ENCODE measurements at places on chromosomes 12 and 14.

- no peak for DNase-seq
These were observed 336.4 kb downstream of the CCER1 start for GRCh38 chr12:90618586-90618985.

DNA sequence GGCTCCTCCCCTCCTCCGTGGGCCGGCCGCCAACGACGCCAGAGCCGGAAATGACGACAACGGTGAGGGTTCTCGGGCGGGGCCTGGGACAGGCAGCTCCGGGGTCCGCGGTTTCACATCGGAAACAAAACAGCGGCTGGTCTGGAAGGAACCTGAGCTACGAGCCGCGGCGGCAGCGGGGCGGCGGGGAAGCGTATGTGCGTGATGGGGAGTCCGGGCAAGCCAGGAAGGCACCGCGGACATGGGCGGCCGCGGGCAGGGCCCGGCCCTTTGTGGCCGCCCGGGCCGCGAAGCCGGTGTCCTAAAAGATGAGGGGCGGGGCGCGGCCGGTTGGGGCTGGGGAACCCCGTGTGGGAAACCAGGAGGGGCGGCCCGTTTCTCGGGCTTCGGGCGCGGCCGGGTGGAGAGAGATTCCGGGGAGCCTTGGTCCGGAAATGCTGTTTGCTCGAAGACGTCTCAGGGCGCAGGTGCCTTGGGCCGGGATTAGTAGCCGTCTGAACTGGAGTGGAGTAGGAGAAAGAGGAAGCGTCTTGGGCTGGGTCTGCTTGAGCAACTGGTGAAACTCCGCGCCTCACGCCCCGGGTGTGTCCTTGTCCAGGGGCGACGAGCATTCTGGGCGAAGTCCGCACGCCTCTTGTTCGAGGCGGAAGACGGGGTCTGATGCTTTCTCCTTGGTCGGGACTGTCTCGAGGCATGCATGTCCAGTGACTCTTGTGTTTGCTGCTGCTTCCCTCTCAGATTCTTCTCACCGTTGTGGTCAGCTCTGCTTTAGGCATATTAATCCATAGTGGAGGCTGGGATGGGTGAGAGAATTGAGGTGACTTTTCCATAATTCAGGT, at the start of gene PSEN1:
Gene PSEN1 (plus strand): TSS at position 121 of the 839 bp plus-strand sequence. CDS start 11,513 bp downstream, outside the sequence.
- DNase-seq, result peak; percentile 100

DNA sequence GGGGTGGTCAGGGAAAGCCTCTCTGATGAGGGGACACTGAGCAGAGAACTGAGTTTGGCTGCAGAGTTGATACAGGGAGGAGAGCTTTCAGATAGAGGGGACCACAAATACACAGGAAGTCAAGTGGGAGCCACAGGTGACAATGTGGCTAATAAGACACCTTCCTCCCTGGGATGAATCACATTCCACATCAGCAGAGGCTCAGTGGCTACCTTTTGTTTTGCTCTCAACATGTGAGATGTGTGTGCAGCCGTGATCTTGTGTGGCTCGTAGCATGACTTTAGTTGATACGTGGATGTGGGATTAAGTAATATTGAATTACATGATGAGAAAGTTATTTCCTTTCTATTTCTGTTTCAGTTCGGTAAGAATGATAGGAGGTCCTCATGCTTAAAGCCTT, 7.5 kb downstream of the CRADD start:
- no peak for DNase-seq

DNA sequence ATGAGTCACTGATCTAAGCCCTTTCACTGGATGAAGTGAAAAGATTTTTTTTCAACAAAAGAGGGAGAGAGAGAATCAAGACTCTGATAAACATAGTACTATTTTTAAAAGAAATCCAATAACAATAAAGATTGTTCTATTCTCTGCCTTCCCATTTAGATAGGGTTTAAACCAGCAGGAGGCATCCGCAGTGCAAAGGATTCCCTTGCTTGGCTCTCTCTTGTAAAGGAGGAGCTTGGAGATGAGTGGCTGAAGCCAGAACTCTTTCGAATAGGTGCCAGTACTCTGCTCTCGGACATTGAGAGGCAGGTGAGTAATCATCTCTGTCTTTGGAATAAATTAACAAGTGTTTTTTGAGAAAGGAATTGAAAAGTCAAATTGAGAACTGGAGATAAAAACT, 124.9 kb downstream of the DERA start:
- no peak for DNase-seq

GRCh38 chr14:54532111-54533012, 22.7 kb downstream of the CGRRF1 start:
- no peak for DNase-seq

DNA sequence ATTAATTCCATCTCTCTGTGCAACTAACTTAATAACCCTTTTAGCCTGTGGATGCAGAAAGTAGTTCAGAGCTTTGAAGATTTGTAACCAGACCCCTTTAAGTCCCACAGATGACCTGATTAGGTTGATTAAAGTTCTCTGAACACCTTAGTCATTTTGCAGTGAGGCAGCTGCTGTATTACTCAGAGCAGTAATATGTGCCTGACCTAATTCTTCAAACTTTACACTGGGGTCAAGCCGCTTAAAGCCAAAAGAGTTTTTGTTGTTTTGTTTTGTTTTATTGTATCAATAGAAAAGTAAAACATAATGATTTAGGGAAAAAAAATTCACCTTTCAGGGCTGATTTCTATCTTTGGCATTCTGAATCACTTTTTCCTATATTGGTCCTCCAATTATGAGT, 78.6 kb upstream of the PLEKHG7 start:
- DNase-seq, result no peak

DNA sequence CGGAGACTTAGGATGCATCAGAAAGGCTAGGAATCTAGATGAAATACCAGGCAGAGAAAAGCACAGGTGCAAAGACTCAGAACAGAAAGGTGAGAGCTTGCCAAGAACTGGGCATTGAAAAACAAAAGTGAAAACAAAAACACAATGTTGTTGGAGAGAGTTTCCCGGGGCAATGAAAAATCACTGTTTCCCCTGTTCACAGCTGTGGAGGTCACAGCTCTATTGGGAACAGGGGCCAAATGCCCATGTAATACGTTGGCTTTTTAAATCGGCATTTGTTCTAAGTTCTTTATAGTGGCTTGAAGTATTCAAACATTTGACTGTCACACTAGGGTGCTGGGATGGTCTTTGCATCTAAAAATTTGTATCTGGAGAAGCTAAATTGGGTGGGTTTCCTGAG, 108.3 kb downstream of the SLC15A4 start:
- DNase-seq, result no peak

GRCh38 chr12:84502907-84503787, 409.5 kb downstream of the SLC6A15 start:
- DNase-seq, result no peak

- DNase-seq, result no peak
These were observed 176.7 kb downstream of the PPM1H start for GRCh38 chr12:62758216-62758615.

DNA sequence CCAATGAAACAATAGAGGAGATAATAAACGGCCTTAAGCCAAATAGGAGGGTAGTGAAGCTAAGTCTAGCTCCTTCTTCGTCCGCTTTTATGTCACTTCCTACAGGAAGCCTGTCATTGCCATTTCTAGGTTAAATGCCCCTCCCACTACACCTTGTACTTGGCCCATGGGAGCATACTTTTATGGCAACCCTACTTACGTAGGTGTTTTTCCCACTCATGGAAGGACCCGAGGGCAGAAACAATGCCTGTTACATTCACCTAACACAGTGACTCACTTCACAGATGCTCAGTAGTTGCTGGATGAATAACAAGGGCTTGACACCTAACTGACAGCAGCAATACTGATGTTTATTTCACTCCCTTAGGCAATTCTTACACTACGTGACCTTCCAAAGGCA, 44.5 kb downstream of the ALKBH1 start:
- no peak for DNase-seq

GRCh38 chr12:82593143-82593542, 93.6 kb upstream of the TMTC2 start:
- DNase-seq, result no peak

DNA sequence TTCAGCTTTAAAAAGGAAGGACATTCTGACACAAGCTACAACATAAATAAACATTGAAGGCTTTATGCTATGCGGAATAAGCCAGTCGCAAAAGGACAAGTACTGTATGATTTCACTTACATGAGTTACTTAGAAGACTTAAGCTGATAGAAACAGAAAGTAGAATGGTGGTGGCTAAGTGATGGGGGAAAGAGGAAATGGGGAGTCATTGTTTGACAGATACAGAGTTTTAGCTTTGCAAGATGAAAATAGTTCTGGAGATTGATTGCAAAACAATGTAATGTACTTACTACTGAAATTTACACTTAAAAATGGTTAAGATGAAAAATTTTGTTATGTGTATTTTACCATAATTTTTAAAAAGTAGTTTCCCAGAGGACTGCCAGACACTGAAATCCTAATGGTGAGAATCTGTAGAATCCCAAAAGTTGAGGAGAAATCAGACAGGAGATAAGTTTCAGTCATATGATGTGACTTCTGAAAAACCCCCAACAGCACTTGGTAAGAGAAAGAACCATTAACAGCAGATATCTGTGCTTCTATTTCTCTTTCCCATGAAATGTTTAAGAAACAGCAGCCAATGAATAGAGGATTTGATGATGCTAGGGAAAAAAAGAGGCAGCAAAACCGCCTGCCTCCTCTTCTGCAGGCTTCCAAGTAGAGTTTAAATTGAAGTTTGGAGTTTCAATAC, 16.6 kb upstream of the CLEC2A start:
- DNase-seq, result no peak

DNA sequence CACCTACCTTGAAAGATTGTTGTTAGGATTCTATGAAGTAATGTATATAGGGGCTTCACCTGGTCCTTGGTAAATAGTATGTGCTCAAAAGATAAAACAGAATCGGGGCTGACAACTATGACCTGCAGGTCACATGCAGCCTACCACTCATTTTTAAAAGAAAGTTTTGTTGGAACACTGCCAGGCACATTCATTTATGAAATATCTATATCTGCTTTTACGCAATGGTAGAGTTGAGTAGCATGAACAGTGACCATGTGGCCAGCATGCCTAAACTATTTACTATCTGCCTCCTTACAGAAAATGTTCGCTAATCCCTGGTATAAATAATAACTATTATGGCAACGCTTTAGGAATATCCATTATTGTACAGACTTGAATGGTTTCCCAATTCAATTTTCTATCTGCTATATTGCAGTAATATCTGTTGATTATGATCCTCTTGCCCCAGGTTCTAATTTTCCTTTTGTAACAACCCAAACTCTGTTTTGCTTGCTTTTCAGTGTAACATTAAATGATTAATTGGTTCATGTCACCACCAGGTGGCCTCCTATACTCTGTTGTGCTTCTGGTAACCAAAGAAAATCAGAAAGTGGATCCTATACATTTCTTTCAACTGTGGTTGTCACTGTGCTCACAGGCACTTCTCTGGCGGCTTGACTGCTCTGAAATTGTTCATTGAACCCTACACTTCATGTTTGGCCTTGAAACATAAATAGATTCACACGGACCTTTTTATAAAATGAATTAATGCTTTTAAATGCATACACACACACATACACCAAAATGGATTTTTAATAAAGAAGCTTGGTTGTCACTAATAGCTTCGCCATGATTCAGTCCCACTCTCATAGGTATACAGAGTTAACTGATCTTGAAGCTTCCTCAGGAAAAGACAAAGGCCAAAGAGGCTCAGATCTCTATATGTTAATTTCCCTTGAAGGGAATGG, 227.7 kb upstream of the NPAS3 start:
- no peak for DNase-seq

DNA sequence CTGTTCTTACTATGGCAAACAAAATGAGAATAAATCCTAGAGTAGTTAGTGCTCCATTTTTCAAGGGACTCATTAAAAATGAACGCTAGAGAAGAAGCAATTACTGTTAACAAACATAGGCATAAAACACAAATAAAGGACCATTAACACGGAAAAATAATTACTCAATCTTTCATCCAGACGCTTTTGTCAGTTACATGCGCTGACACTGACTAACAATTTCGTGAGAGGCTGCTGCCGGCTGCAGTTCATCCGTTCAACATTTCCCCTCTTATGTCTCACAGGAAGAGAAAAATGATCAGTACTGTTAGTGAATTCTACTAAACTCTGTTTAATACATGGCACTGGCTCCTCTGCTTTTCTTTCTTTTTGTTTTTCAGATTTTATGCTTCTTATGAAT, 472.7 kb upstream of the FLRT2 start:
- no peak for DNase-seq

DNA sequence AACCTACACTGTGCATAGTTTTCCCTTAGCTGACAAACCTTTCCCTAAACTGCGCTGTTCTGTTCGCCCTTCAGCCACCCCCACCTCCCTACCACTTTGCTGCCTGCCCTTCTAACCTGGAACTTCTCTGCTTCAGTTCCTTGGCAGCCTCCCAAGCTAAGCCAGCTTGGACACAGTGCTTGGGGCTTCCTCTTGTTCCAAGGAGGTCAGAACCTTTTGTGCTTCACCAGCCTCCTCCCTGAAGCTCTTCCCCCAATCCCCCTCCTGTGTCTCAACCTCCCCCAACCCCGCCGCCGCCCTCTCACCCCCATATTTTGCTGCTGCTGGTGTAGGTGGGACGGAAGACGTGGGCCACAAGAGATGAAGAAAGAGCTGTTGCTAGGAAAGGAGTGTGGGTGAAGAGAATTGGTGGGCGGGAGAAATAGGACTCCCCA, 8.1 kb upstream of the RIC8B start:
- no peak for DNase-seq

- no peak for DNase-seq
These were observed 35.8 kb downstream of the DAO start for GRCh38 chr12:108915632-108916133.

GRCh38 chr12:5689773-5690172, 255.3 kb downstream of the ANO2 start:
- no peak for DNase-seq

DNA sequence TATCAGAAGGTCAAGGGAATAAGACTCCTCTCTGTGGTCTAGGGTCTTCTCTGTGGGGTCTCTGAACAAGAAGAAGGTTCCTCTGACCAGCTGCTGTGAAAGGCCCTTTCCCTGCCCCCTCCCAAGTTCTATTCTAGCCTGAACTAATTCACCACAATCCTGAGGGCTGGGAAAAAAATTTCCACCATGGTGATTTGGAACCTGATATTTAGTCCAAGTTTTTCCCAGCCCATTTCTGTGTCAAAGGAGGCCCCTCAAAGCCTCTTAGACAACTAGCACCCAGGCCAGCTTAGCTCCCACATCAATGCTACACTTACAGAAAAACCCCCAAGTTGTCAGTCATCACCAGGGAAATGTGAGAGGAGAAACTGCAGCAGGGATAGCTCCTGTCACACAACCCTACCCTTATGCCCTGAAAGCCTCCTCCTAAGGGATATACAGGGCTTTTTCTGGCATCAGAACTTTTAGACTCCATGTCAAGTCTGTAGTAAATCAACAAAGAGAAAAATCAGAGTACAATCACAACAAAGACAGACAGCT, 4.5 kb downstream of the FMNL3 start:
- DNase-seq, result no peak
